Fibroblast of lung (primary cell): ENCODE measurements at places on chromosomes 6 and 20.

DNA sequence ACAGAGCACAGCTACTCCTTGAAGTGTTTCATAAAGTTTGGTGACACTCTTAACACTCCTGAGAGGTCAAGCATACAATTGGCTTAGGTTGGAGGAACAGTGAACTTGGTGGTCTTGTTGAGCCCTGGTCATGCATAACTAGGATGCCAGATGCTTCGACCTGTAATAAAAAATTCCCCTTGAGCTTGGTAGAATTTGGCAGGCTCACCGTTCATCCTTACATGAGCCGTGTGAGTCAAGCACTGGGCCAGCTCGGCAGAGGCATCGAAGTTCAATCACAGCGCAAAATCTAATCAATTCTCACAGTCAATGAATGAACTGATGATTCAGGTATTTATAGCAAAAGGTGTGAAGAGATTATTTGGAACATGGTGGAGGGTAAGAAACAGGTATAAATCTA lies 33.7 kb downstream of the CYP24A1 start:
- no peaks in the 10 kb centered on the region for H3K27me3 ChIP-seq
- no peaks in the 10 kb centered on the region for H3K4me1 ChIP-seq
- DNase-seq = peak; percentile 66
- H3K27ac ChIP-seq = no peak overlapping the region

DNA sequence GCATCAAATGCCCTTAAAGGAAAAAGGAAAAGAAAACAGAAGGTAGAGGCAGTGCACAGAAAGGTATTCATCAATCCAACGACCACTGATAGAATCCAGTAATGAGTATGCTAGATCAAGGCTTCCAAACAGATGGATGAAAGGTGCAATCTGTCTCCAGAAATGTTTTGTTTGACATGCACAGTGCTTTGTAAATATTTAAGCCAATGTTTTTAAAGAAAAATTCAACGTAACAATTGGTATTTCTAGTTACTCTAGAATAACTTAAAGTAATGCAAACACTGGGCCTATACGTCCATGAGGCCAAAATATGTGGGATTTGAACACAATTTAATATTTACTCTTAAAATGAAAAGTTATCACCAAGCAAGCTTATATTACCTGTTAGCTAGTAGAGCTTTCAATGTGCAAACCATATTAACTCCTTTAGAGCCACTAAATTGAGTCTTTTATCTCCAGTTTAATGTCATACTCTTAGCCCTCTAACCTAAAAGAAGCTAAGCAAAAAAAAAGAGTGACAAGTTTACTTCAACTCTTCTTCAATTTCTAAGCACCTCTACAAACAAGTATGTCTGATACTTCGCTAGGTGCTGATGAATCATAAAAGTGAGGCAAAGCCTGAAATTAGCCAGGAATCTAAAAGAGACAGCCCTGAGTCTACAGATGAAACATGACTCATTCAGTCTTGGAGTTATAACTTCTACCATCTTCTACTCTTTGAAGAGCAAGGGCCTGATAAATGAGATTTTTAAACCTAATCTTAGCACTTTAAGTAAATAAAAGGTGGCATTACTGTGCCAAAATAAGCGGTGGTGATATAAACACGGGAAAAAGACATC lies 169.8 kb downstream of the PTPRK start:
- no peaks in the 10 kb centered on the region for H3K36me3 ChIP-seq
- no peak overlapping the region for H3K4me3 ChIP-seq
- no peak for DNase-seq
- no peak overlapping the region for H3K27ac ChIP-seq

DNA sequence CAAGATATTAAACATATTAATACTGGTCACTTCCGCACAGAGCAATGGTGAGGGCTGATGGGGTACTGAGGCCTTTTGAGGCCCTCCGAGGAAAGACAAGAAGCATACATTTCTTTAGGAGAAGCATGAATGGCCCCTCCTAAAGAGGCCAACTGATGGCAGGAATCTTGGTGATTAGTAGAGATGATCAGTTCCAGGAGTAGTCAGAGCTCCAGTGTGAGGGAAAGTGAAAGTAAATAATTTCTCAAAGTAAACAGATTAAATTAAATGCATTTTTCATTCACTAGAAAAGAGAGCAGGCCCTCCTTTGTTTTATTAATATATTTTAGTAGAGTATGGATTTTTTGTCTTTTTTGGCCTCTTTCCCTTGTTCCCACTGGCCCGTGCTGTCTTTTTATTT lies 38.2 kb downstream of the NOX3 start:
- no peak overlapping the region for H3K27ac ChIP-seq
- no peaks in the 10 kb centered on the region for H3K36me3 ChIP-seq
- peaks cover 6% of the 10 kb centered on the region for H3K4me1 ChIP-seq
- H3K27me3 ChIP-seq = no peaks in the 10 kb centered on the region

- no peak overlapping the region for H3K27ac ChIP-seq
- H3K36me3 ChIP-seq = no peaks in the 10 kb centered on the region
- no peak for DNase-seq
- H3K4me3 ChIP-seq = no peak overlapping the region
- H3K4me1 ChIP-seq = no peaks in the 10 kb centered on the region
- H3K27me3 ChIP-seq = no peaks in the 10 kb centered on the region
These were observed 545.5 kb downstream of the EPM2A start for GRCh38 chr6:145189836-145190235.

- H3K27ac ChIP-seq = no peak overlapping the region
- H3K27me3 ChIP-seq = no peaks in the 10 kb centered on the region
- no peaks in the 10 kb centered on the region for H3K36me3 ChIP-seq
- H3K4me1 ChIP-seq = no peaks in the 10 kb centered on the region
These were observed 34.5 kb upstream of the HLA-A start for GRCh38 chr6:29907637-29908340.

GRCh38 chr6:145312481-145312880 lies 422.8 kb downstream of the EPM2A start:
- no peak overlapping the region for H3K27ac ChIP-seq
- H3K4me3 ChIP-seq = no peak overlapping the region

DNA sequence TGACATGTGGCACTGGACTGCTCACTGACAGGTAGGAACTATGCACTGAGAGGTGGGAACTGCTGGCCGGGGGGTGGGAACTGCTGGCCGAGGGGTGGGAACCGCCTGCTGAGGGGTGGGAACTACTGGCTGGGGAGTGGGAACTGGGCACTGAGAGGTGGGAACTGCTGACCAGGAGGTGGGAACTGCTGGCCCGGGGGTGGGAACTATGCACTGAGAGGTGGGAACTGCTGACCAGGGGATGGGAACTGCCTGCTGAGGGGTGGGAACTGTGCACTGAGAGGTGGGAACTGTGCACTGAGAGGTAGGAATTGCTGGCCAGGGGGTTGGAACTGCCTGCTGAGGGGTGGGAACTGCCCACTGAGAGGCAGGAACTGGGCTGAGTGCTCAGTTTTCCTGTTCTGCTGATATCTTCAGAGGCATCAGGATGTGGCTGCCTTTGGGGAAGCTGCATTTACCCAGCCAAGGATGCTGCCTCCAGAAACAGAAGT lies 90.2 kb downstream of the THBS2 start:
- peaks cover 23% of the 10 kb centered on the region for H3K4me1 ChIP-seq
- DNase-seq = peak; percentile 55
- no peak overlapping the region for H3K4me3 ChIP-seq
- H3K36me3 ChIP-seq = no peaks in the 10 kb centered on the region
- H3K27me3 ChIP-seq = no peaks in the 10 kb centered on the region
- peak overlapping the region; percentile 92 for H3K27ac ChIP-seq

DNA sequence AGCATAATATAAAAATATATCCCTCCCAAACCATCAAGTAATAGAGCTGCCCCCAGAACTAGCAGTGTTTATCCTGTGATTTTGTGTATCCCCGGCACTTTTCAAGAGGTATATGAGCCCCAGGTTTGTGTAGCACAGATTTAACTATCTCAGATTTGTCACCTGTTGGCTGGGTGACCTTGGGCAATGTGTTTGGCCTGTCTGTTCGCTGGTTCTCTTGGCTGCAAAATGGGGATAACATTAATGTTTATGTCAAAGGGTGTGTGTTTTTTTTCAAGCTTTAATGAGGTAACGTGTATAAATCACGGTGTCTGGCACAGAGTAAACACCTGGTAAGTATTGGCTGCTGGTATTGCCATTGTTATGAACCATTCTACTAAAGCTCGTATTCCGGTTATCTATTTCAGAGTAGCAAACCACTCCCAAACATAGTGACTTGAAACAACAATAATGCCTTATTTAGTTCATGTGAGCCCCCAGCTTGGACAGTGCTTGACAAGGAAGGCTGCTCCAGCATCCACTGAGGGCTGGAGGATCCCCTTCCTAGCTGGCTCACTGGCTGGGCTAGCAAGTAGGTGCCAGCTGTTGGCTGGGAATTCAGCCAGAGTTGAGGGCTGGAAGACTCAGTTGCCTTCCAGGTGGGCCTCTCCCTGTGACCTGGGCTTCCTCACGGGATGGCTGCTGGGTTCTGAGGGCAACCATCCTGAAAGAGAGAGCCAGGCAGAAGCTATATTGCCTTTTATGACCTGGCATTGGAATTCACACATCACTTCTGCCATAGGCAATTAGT lies 36.2 kb downstream of the PDRG1 start:
- no peak for DNase-seq
- no peaks in the 10 kb centered on the region for H3K4me1 ChIP-seq
- H3K36me3 ChIP-seq = no peaks in the 10 kb centered on the region
- no peak overlapping the region for H3K4me3 ChIP-seq

DNA sequence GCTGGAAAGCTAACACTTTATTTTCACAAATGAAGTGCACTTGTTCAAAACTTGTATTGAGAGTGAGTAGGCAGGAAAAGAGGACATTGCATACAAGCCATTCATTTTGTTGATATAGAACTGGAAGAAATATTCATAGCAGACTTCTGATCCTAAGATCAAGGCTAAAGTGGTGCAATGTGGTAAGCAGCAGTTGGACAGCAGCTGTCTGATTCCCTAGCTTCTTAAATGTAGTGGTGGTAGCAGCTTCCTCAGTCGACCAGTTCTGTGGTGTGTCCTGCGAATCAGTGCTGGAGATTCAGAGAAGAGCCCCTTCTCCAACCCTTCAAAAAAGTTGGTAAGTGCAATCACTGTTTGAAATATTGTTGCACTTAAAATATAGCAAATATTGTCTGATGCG lies 281.7 kb upstream of the GJE1 start:
- no peak for DNase-seq
- no peak overlapping the region for H3K4me3 ChIP-seq
- no peak overlapping the region for H3K27ac ChIP-seq
- no peaks in the 10 kb centered on the region for H3K36me3 ChIP-seq
- H3K27me3 ChIP-seq = no peaks in the 10 kb centered on the region
- H3K4me1 ChIP-seq = no peaks in the 10 kb centered on the region

DNA sequence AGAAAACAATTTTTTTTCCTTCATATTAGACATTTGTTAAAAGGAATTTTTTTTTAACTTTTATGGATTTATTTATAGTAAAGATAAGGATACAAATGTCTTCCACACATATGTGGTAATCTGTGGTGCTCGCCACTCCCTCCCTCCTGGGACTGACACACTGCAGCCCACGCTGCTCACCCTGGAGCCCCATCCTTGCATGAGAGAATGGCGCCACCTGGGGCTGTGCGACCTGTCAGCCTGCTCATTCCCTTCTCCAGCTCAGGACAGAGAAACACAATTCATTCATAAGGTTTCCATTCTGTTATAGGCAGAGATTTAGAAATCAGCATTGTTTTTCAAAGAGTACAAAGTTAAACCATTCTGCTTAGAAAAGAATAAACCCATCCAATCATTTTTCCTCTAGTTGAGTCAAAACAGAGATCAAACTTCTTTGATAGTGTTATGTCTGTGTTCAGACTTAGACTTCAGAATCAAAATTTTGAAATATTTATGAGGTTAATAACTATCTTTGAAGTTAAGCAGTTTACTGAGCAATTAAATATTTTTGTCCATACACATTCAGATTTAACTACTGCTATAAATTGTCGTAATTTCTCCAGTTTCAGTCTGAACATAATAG lies 42.8 kb upstream of the DYNLRB1 start:
- H3K36me3 ChIP-seq = peaks cover 3% of the 10 kb centered on the region
- H3K27ac ChIP-seq = no peak overlapping the region

GRCh38 chr6:99132026-99132635 lies 184.4 kb upstream of the FBXL4 start:
- no peak overlapping the region for H3K27ac ChIP-seq
- no peaks in the 10 kb centered on the region for H3K4me1 ChIP-seq
- no peak for DNase-seq
- no peaks in the 10 kb centered on the region for H3K36me3 ChIP-seq

GRCh38 chr6:24183584-24183983 lies 57.6 kb downstream of the NRSN1 start:
- H3K36me3 ChIP-seq = no peaks in the 10 kb centered on the region
- H3K27me3 ChIP-seq = no peaks in the 10 kb centered on the region
- H3K27ac ChIP-seq = no peak overlapping the region
- no peak for DNase-seq
- H3K4me3 ChIP-seq = no peak overlapping the region
- H3K4me1 ChIP-seq = no peaks in the 10 kb centered on the region

- H3K4me3 ChIP-seq = no peak overlapping the region
- H3K27me3 ChIP-seq = peaks cover 6% of the 10 kb centered on the region
- no peak for DNase-seq
- H3K4me1 ChIP-seq = no peaks in the 10 kb centered on the region
These were observed 12.6 kb upstream of the SLPI start for GRCh38 chr20:45266977-45267376.

- no peak for DNase-seq
- H3K36me3 ChIP-seq = no peaks in the 10 kb centered on the region
These were observed 246.6 kb downstream of the TBXT start for GRCh38 chr6:165920896-165921671.

DNA sequence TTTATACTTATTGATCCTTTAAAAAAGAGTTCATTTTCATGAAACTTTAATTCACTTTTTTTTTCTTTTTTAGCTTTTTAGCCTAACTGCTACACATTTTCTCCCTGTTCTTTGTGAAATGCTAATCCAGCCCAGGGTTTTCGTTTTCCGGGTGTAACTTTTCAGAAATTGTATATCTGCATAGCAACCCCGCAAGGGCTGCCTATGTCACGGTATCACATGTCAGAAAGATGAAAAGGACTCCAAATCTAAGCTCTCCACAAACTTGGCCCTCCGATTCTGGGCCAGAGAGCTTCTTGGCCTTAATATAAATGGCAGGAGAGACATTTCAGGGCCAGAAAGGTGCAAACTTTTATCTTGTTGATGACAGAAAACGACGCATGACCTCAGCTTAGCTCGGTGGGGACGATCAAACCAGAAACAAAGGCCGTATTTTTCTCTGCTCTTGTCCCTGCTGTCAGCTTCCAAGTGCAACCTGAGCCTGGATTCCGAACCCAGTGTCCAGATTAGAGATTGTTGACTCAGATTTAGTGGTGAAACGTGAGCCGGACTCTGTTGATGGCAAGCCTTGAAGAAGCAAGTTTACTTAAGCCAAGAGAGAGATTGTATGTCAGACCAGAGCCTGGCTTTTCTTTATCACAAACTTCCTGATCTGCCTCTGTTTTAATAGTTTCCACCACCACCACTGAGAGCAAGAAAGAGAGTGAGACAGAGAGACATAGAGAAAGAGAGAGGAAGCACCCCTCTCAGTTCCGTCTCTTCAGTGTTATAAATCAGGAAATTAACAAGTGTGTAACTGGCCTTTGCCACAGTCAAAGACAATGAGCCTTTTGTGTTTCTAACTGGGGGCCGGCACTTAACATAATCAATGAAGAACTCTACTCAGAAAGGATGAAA lies 157.8 kb downstream of the SCML4 start:
- peaks cover 30% of the 10 kb centered on the region for H3K4me1 ChIP-seq
- H3K27me3 ChIP-seq = no peaks in the 10 kb centered on the region
- H3K27ac ChIP-seq = peak overlapping the region; percentile 51
- no peaks in the 10 kb centered on the region for H3K36me3 ChIP-seq
